Mesothelial cell of epicardium (in vitro differentiated cells): ENCODE measurements at places on chromosomes 2 and 18.

- no peaks in the 10 kb centered on the region for H3K27me3 ChIP-seq
- no peak for DNase-seq
- H3K36me3 ChIP-seq, result peaks cover 1% of the 10 kb centered on the region
- peaks cover 14% of the 10 kb centered on the region for H3K4me1 ChIP-seq
These were observed 21.9 kb upstream of the EMILIN2 start for GRCh38 chr18:2824865-2825264.

GRCh38 chr2:16124881-16125613 is 184.7 kb downstream of the MYCN start:
- DNase-seq, result no peak
- H3K27ac ChIP-seq, result no peak overlapping the region
- H3K36me3 ChIP-seq, result no peaks in the 10 kb centered on the region
- H3K4me3 ChIP-seq, result no peak overlapping the region

DNA sequence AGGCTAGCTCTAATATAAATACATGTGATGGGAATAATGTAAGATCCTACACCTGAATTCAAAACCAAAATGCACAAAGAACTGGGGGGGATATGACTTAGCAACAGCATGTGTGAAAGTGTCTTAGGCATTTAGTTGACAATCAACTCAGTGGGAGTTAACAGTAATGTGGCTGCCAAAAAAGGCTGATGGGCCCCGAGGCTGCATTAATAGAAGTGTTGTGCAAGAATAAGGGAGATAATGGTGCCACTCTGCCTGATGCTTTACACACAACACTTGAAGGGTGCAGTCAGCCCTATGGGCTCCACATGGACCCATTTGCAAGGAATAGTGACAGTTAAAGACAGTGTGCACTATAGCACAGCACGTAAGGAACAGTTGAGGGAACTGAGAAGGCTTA is 649.4 kb upstream of the ZEB2 start:
- H3K4me1 ChIP-seq, result peaks cover 14% of the 10 kb centered on the region
- no peak overlapping the region for H3K27ac ChIP-seq
- DNase-seq, result no peak
- no peaks in the 10 kb centered on the region for H3K36me3 ChIP-seq
- no peaks in the 10 kb centered on the region for H3K27me3 ChIP-seq

- no peaks in the 10 kb centered on the region for H3K36me3 ChIP-seq
- H3K4me3 ChIP-seq, result no peak overlapping the region
- no peaks in the 10 kb centered on the region for H3K27me3 ChIP-seq
- no peaks in the 10 kb centered on the region for H3K4me1 ChIP-seq
- no peak overlapping the region for H3K27ac ChIP-seq
- no peak for DNase-seq
These were observed 398 bp downstream of the INPP5D start for GRCh38 chr2:233060501-233060979.

DNA sequence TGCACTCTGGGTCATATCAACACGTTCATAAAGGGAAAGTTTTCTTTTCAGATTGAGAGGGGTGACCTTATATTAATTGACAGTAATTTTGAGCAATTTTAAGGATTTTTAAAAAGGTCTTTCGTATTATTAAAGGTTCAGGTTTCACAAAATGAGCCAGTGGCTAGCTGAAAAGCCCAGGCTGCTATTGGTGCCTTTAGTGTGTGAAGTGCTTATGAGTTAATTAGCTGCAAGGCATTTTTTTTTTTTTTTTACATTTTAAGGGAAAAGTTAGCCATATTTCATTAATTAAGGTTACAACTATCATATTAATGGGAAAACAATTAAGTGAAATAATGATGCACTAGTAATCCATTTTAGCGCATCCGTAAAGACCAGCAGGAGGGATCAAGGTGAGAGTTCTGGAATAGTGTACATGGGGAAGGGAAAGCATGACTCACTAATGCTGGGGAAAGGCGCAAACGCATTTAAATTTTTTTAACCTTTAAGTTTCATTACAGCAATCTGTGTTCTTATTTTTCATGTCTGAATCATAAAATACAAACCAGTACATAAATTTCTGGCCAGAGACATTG is 200.0 kb downstream of the ZNF407 start:
- H3K36me3 ChIP-seq, result no peaks in the 10 kb centered on the region
- peak overlapping the region; percentile 32 for H3K27ac ChIP-seq
- H3K27me3 ChIP-seq, result no peaks in the 10 kb centered on the region

- no peak overlapping the region for H3K27ac ChIP-seq
- peaks cover 1% of the 10 kb centered on the region for H3K4me1 ChIP-seq
- H3K36me3 ChIP-seq, result no peaks in the 10 kb centered on the region
- H3K4me3 ChIP-seq, result no peak overlapping the region
- no peak for DNase-seq
- no peaks in the 10 kb centered on the region for H3K27me3 ChIP-seq
These were observed 25.5 kb downstream of the SP5 start for GRCh38 chr2:170740660-170741059.

DNA sequence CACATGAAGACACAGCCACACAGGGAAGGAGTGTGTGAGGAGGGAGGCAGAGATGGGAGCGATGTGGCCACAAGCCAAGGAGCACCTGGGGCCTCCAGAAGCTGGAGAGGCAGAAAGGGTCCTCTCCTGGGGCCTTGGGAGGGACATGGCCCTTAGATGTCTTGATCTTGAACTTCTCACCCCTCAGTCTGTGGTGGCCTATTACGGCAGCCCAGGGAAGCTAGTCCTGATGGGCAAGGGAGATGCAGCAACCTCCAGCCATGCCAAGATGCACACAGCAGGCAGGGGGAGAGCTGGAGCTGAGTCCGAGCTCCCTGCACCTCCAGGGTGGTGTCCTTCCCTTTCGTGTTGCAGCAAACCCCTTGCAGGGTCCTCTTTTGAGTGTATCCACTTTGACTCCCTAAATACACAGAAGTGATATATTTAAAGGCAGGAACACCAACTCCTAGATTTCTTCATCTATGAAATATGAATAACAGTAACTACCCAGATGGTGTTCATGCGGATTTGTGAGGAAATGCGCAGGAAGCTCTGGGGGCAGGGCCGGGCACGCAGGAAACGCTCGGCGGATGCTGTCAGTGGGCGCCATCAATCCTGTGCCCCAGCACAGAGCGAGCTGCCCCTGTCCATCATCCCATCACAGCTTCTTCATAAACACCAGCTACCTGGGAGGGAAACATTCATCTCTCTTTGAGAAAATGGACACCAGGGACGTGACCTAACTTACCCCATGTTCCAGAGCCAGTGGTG is 230.4 kb upstream of the MYT1L start:
- H3K36me3 ChIP-seq, result no peaks in the 10 kb centered on the region
- no peak overlapping the region for H3K27ac ChIP-seq
- peaks cover 24% of the 10 kb centered on the region for H3K27me3 ChIP-seq
- no peak for DNase-seq
- no peak overlapping the region for H3K4me3 ChIP-seq

GRCh38 chr2:111143107-111143842 is 22.6 kb downstream of the BCL2L11 start:
- H3K27me3 ChIP-seq, result no peaks in the 10 kb centered on the region
- peaks cover 12% of the 10 kb centered on the region for H3K36me3 ChIP-seq
- no peak for DNase-seq

GRCh38 chr2:157785200-157785599 is 90.9 kb downstream of the ACVR1 start:
- H3K27me3 ChIP-seq, result no peaks in the 10 kb centered on the region
- H3K4me1 ChIP-seq, result peaks cover 20% of the 10 kb centered on the region
- no peak overlapping the region for H3K4me3 ChIP-seq
- no peak for DNase-seq

DNA sequence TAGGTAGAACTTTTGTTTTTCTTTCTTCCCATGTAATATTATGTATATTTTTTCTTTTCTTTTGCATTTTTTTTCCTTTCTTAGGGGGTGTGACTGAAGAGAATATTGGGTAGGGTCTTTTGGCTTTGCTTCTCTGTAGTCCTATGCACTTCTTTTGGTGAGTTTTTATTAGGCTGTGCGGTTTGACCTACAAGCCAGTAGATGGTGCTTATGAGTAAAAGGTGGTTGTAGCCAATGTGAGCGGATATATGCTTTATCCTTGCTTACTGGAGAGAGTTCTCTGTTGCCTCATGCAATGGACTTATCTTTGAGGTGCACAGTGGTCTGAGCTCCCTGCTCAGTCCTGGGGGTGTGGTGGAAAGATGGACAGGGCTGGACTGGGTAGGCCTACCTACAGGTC is 52.7 kb downstream of the DSEL start:
- no peak overlapping the region for H3K27ac ChIP-seq
- no peak for DNase-seq
- H3K27me3 ChIP-seq, result no peaks in the 10 kb centered on the region

- no peaks in the 10 kb centered on the region for H3K4me1 ChIP-seq
- H3K4me3 ChIP-seq, result no peak overlapping the region
- no peaks in the 10 kb centered on the region for H3K36me3 ChIP-seq
- H3K27ac ChIP-seq, result no peak overlapping the region
These were observed 1022.5 kb upstream of the CHAC2 start for GRCh38 chr2:52745144-52745543.

GRCh38 chr18:22152093-22152492 is 17.3 kb upstream of the GATA6 start:
- H3K27ac ChIP-seq, result no peak overlapping the region
- H3K4me3 ChIP-seq, result no peak overlapping the region
- H3K4me1 ChIP-seq, result no peaks in the 10 kb centered on the region
- no peaks in the 10 kb centered on the region for H3K36me3 ChIP-seq

DNA sequence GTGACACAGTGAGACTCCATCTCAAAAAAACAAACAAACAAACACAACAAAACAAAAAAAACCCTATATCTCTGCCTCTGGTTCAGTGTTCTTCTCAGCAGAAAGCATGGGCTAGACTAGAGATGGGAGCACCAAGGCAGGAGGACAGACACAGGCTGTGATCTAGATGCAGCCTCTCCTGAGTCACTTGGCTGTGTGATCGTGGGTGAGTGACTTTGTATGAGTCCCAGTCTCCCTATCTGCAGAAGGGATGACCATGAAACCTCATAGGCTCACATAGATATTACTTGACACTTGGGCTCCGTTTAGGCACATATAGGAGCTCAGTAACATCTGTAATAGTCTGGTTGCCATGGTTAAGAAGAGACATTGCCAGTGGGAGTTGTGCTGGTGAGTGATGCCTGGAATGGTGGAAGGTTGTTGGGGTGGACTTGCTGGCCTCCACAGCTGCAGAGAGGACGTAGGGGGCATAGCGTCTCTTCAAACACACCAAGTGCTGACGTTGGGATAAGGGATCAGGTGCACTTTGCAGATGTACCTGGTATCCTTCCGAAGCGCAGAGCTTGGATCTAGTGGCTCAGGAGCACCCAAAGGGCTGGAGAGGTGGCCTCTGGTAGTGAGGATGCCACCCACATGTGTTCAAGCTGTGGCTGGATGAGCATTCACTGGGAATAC is 318.9 kb upstream of the HS6ST1 start:
- H3K4me3 ChIP-seq, result no peak overlapping the region
- no peak overlapping the region for H3K27ac ChIP-seq
- DNase-seq, result peak; percentile 10
- H3K36me3 ChIP-seq, result no peaks in the 10 kb centered on the region
- H3K4me1 ChIP-seq, result peaks cover 15% of the 10 kb centered on the region

GRCh38 chr18:56563568-56563967 is 74.8 kb downstream of the TXNL1 start:
- H3K27me3 ChIP-seq, result no peaks in the 10 kb centered on the region
- DNase-seq, result no peak
- H3K27ac ChIP-seq, result peak overlapping the region; percentile 39

DNA sequence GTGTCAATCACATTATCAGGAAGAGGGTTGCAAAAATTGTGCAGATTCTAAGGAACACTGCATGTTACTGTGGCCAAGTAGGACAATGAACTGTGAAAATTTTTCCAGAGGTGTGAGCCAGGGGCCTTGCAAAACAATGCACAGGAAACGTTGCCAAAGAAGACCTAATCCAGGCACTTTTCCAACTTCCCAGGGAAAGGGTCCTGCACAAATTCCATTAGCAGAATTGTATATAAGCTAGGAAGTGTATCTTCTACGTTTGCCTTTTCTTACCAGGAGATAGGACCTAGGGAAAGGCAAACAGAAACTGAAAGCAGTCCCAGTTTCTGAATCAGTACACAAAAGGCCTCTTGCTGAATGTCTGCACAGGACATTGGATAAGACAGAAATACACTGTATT is 1888.3 kb upstream of the CELF4 start:
- DNase-seq, result no peak
- H3K27me3 ChIP-seq, result no peaks in the 10 kb centered on the region
- peaks cover 8% of the 10 kb centered on the region for H3K4me1 ChIP-seq
- no peaks in the 10 kb centered on the region for H3K36me3 ChIP-seq
- H3K27ac ChIP-seq, result no peak overlapping the region

DNA sequence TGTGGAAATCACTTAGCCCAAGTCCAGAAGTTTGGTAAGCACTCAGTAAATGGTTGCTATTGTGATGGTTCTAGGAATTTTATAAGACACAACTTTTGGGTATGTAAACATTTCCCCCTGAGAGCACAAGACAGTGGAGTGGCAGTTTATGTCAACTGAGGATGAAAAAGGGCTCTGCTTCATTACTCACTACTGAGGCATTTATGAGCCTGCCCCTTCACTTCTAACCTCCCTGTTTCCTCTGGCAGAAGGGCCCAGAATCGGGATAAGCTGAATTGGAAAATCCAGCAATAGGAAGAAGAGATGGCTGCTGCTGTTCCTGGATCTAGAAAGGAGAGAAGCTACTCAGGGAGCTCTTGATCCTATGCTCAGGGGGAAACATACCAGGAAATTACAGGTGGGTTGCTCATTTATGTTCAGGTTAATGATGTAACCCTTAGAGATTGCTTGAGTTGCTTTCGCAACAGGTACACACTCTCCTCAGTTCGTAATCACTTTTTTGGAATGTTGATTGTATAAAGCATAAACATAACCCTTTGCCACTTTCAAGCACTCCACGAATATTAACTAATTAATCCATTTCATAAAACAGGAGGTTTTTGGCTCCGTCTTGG is 46.3 kb downstream of the ADCYAP1 start:
- no peaks in the 10 kb centered on the region for H3K36me3 ChIP-seq
- no peak overlapping the region for H3K4me3 ChIP-seq
- H3K27ac ChIP-seq, result no peak overlapping the region
- peaks cover 4% of the 10 kb centered on the region for H3K27me3 ChIP-seq
- H3K4me1 ChIP-seq, result no peaks in the 10 kb centered on the region
- DNase-seq, result no peak

GRCh38 chr2:227214622-227215041 is 50.2 kb downstream of the COL4A3 start:
- DNase-seq, result no peak
- no peaks in the 10 kb centered on the region for H3K27me3 ChIP-seq
- no peak overlapping the region for H3K4me3 ChIP-seq
- no peak overlapping the region for H3K27ac ChIP-seq

DNA sequence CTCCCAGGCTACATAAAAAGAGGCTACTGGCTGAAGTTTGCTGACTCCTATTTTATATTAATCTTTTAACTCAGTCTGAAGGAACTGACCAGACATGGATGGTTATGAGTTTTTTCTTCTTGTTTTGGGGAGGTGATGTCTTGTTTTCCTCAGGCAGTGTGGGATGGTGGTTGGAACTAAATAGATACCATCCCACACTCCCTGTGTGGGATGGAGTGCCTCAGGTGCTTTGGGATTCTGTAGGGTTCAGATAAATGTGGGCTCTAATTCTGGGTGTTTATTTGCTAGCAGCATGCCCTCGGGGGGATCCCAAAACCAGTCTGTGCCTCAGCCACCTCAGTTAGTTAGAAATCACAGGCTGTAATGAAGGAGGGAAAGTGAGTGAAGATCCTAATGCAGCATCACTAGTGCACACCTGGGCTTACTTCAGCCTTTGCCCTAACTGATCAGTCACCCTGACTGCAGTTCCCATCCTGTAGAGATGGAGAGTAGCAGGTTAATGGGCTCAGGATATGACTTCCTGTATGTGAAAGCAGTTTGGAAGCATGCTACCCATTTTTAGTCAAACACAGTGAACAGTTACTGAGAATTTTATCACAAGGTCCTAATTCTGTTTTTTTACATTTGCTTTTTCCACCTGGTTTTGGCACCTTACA is 132.2 kb downstream of the SPTBN1 start:
- H3K27me3 ChIP-seq, result no peaks in the 10 kb centered on the region
- no peaks in the 10 kb centered on the region for H3K36me3 ChIP-seq
- DNase-seq, result no peak
